Osteoblast (primary cell): ENCODE measurements at places on chromosomes 4 and X. TPM values are rescaled to one million over a fixed set of nuclear protein-coding genes. Genes with fewer than 3 reads are reported as not detected.

Gene RHOXF2B
- not detected in 2 replicates for total RNA-seq

Gene IQCM
- not detected in 2 replicates for total RNA-seq

Gene PLP1
- total RNA-seq = 0.29 and 0.36 TPM in 2 replicates

Gene IL1RAPL1
- total RNA-seq = under 0.01 and 0.29 TPM in 2 replicates

Gene UNC5C
- total RNA-seq = 9.0 and 13.6 TPM in 2 replicates

Gene FBXL5
- 108 and 110 TPM in 2 replicates for total RNA-seq

Gene NAT8L
- total RNA-seq = under 0.01 TPM in 2 replicates

Gene SGMS2
- 148 and 149 TPM in 2 replicates for total RNA-seq

Gene TMPRSS11B
- total RNA-seq = not detected in 2 replicates

Gene HSD17B13
- under 0.01 TPM in 2 replicates for total RNA-seq

Gene ADGRG4
- total RNA-seq = not detected in 2 replicates

DNA sequence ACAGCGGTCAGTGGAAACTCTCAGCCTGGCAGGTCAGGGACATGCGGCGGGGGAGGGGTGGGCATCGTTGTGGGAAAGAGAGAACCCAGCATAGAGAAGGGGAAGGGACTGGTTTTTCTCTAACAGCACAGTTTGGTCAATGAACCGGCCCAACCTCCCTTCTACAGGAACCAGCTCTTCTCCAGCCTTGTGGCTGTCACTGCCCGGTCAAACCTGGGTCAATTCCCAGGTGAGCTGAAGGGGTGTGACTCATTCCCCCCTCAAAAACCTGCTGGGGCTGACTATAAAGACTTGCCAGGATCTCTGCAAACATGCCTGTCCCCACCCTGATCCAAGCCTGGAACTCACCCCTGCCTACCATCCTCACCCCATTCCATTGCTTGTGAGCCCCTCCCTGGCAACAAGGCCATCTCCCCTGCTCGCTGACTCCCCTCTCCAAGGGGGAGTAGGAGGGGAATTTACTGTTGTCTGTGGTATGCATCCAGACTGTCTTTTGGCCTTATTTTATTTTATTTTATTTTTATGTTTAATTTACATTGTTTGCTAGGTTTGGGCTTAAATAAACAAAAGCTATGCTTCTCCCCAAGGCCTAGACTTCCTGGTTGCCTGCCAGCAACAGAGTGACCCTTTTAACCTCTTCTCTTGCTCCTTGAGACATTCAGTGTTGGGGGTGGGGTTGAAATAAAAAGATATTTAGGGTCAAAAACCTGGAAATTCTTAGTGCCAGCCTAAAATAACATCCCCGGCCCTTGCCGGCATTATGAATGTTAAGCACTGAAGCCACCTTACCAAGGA lies 49.6 kb downstream of the TSC22D3 start:
- DNase-seq = no peak

DNA sequence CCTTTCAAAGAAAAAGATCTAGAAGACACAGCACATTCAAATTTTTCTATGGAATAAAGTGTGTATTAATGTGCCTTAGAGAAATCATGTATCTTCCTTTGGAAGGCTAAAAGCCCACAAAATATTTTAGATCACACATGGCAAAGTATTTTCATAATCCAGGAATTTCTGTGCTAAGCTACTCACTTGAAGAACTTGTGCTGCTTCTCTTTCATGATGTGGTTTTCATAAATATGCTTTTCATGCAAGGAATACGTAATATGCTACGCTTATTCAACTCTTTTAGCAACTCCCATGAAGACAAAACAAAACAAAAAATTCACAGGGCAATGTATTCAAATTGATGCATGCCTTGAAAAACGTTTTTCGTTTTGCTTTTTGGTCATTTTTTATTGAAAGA lies 125.6 kb downstream of the ARHGAP24 start:
- DNase-seq = no peak

DNA sequence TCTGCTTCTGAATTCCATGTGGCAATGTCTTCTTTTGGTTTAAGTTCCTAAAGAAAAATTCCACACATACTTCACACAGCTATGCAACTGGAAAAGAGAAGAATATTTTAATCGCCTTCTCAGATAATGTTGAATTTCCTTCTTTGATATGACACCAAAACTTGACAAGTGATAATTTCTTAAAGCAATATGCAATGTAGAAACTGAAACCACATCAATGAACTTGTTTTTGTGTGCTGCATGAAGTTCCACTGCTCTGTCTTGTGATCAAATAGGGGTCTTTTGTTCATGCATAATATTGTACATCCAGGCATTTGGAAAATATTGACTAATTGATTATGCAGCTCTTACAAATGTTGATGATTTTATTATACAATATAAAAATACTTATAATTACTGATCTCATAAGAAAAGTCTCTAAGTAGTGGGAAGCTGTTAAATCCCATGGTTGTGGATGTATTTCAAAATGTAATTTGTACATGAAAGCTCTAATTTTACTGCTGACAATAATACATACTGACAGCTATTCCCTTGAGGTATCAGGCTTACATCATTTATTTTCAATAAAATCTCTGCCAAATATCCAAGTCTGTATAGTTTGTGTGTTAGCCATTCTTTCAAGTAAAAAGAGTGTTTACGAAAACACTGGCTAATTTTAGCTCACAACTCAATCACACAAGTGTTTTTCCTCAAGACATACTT lies 56.5 kb downstream of the AGA start:
- no peak for DNase-seq

- no peak for DNase-seq
Observed at GRCh38 chr4:106615410-106615945, 246.9 kb upstream of the GIMD1 start.

- DNase-seq = no peak
Observed at GRCh38 chrX:109940411-109940810, 62.5 kb upstream of the TMEM164 start.

GRCh38 chr4:1763070-1763549 lies 30.0 kb upstream of the FGFR3 start:
- no peak for DNase-seq

- DNase-seq = no peak
Observed at GRCh38 chr4:172927096-172927814, 241.4 kb upstream of the GALNT7 start.

- DNase-seq = peak; percentile 87
Observed at GRCh38 chr4:41160856-41161255, 53.5 kb downstream of the APBB2 start.

DNA sequence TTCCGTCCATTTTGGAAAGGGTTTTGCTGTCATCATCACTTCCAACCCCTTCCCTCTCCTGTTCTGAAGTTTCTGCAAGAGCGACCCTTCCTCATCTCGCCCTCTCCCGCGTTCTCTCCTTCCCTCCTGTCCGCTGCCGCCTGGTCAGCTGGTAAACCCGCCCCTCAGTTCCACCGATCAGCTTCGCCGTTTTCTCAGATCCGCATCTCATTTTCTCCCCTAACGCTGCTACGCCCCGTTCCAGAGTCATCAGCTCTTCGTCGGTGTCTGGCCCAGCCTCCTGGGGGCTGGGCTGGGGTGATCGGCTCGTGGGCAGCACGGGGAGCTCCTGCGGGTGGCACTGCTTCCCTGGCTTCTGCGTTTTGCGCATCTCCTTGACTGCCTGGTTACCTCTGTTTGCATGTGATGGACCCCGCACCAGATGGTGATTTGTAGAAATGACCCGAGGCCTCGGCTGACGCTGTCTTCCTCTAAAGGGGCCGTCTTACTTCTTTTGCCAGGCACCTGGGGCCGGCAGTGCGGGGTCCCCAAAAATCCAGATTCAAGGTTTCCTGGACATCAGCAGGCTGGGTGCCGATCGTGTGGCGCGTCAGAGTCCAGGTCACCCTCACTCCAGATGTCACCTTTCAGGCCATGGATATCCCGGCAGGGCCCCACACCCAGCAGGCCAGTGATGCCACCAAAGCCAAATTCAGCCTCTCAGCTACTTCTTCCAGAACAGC lies 13.4 kb downstream of the CTBP1 start:
- DNase-seq = peak; percentile 85

- peak; percentile 84 for DNase-seq
Observed at GRCh38 chr4:2066571-2067445, 7.7 kb downstream of the NAT8L start.

- no peak for DNase-seq
Observed at GRCh38 chr4:138673053-138673452, 342.5 kb upstream of the NOCT start.

- DNase-seq = peak; percentile 62
Observed at GRCh38 chrX:132199941-132200340, 19.3 kb downstream of the RAP2C start.

DNA sequence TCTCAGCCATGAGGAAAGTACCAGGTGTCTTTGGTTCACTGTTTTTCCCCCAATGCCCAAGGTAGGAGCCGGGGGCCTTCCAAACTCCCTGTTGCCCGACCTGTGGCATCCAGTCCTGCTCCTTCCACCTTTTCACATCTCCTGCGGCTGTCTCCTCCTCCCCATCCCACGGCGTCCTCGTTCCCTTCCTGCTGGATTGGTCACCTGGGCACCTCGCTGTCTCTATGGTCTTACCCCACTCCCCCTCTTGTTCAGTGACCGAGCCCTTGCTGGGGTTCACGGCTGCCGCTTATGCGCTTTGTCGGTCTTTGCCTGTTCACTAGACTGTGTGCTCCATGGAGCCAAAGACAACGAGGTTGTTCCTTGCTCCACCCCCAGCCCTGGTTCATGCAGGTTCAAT lies 188.7 kb upstream of the PSAPL1 start:
- peak; percentile 54 for DNase-seq

GRCh38 chrX:81195712-81196111 lies 6.0 kb downstream of the HMGN5 start:
- DNase-seq = peak; percentile 36

- DNase-seq = no peak
Observed at GRCh38 chrX:150005027-150005426, 66.7 kb upstream of the EOLA2 start.

DNA sequence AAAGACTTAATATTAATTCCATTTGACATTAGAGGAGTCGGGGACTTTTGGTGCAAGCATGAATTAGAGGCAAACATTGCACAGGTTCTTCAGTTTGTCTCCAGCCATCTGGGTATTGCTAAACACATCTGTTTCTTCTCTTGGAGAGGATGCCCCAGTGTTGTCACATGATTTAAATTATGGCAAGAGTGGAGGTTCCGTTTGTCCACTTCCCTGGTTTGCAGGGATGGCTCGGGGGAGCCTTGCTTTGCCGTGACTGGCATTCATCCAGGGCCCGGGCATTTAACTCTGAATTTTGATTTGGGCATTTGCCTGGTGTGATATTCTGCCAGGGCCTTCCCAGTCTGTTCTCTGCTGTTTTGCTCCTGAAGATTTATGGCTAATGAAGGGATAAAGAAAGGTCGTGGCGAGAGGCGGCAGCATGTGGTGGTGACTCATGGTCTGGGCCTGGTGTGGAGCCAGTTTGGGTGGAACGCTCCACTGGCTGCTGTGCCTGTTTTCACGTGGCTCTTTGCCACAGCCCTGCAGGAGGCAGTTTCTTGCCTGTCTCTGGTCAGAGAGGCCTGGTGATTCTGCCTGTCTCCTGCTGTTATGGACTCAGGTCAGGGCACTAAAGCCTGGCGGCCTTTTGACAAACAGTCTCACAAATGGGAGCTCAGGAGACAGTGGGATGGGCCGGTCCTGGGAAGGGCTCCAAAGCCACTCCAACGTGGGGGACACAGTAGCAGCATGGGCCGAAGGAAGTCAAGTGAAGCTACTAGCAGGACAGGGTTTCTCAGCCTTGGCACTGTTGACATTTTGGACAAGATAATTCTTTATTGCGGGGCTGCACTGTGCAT lies 99.4 kb upstream of the PGRMC2 start:
- peak; percentile 77 for DNase-seq
